ENCODE measurements at places on chromosomes 7 and 10.

DNA sequence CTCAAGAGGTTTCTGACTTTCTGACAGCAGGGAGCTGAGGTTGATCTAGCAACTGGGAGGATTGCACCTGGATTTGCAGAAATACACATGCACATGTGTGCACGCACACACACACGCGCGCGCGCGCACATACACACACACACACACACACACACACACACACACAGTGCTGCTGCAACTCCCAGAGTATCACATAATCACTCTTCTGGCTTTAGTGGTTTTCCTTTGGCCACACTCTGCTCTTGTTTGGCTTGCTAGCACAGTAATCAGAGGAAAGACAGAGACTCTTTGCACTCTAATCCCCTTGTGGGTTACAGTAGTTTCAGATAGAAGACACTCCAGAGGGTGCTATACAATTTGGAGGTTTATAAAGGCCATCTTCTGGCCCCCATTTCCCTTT, 705.0 kb downstream of the AUTS2 start:
- no peak for DNase-seq

GRCh38 chr10:96973809-96974747, 142.0 kb downstream of the LCOR start:
- no peak for DNase-seq

- DNase-seq = no peak
Measured at GRCh38 chr10:126867567-126868365, 37.5 kb upstream of the DOCK1 start.

- no peak for DNase-seq
Measured at GRCh38 chr7:156004265-156005201, 192.3 kb upstream of the SHH start.

DNA sequence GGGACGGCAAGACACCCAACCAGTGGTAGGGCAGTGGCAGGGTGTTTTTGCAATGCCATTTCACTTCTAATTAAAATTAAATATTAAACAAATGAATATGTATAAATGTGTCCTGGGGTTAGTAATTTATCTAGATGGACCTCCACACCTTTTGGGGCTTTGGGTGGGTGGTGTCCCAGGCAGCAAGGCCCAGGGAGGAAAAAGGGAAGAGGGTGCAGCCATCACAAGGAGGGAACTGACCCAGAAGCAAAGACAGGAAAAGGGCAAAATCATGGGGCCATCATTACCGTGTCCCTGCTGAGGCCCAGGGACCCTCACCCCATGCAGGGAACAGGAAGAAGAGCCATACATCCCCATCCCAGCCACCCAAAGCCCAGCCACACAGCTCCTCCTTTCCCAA, 204.6 kb downstream of the GRID1 start:
- no peak for DNase-seq

DNA sequence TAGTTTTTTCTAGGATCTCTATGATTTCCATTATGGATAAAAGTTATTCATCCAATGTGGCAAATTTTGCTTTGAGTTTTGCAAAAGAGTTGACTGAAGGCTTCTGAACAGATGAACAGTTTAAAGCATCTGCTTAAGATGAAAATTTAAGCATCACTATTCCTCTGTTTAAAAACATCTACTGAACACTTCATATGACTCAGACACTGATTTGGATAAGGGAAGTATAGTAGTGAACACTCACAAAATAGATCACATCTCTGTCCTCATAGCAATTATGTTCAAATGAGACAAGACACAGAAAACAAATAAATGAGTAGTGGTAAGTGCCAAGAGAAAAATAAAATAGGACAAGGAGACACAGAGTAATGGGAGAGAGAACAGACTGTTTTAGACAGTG, 157.3 kb downstream of the MBL2 start:
- DNase-seq = no peak

GRCh38 chr10:31759124-31759798, 169.4 kb downstream of the ARHGAP12 start:
- peak; percentile 27 for DNase-seq

DNA sequence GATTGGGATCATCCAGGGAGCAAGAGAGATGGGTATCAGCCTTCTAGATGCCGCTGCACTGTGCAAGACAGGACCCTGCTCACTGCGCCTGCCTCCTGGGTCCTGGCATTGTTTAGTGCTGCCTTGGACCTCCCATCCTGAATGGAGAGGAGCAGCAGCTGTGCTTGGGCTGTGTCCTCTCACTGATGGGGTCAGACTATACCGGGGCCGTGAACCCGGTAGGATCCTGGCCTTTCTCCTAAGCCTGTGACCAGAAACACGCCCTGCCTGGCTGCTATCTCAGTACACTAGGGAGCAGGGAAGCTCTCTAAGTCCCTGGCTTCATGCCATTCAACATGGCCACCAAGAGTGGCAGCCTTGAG, 309.4 kb upstream of the ZNF32 start:
- DNase-seq = no peak

- no peak for DNase-seq
Measured at GRCh38 chr7:80347173-80347572, 164.7 kb downstream of the GNAT3 start.

DNA sequence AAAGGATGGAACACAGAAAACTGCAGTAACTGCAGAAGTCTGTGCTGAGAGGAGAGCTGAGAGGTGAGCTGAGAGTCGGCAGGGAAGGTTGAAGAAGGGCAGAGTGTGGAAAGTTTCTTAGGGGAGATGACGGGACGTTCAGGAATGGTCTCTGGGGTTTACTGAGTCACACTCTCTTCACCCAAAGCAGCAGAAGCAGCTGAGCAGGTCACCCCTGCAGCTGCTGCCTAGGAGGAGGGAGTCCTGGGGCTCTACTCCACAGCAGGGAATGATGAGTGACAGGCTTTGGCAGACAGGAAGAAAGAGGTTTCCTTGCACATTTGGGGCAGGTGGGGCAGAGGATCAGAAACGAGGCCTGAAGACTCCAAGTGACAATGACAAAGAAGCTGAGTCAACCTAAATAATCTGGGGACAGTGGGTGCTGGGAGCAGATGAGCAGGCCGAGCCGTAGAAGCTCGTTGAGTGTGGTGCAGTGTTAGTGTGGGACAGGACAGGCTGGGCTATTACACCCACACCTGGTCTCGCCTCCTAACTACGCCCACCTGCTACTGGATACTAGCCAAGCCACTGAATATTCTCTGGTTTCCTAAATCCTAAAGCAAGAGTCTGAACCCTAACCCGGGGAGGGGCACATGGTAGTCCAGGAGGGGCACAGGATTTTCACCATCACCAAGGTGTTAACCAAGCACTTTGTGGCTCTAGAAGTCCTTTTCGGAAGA, 24.9 kb downstream of the BEND7 start:
- no peak for DNase-seq

DNA sequence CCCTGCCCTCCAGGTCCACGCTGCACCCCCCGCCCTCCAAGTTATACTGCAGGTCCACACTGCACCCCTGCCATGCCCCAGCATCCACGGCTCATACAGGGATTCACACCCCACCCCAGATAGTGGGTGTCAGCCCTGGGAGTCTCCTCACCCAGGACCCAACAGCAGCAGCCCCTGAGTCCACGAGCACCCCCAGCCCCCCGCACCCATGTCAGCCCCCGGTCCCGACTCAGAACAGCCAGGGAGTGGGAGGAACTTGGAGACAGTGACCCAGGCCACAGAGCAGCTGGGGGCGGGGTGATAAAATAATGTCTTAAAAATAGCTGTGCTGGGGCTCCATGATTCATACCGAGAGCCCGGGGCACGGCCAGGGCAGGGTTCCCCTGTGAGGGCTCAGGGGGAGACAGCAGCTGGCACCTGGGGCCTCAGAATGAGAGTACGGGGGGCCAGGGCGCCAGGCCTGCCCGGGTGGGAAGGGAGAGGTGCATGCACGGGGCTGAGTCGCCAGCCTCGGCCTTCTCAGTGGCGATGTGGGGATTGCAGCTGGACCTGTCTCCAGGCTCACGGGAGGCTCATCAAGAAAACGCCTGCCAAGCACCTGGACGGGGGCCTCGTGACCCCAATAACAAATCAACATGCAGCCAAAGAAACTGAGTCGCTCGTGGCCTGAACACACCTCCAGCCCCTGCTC, 29.8 kb downstream of the ADAP1 start:
- DNase-seq = no peak

GRCh38 chr7:80140388-80140787, 5.8 kb downstream of the GNAI1 start:
- no peak for DNase-seq

- DNase-seq = no peak
Measured at GRCh38 chr7:132837529-132837928, 244.4 kb downstream of the CHCHD3 start.

- DNase-seq = no peak
Measured at GRCh38 chr7:83001362-83002040, 161.2 kb downstream of the PCLO start.

DNA sequence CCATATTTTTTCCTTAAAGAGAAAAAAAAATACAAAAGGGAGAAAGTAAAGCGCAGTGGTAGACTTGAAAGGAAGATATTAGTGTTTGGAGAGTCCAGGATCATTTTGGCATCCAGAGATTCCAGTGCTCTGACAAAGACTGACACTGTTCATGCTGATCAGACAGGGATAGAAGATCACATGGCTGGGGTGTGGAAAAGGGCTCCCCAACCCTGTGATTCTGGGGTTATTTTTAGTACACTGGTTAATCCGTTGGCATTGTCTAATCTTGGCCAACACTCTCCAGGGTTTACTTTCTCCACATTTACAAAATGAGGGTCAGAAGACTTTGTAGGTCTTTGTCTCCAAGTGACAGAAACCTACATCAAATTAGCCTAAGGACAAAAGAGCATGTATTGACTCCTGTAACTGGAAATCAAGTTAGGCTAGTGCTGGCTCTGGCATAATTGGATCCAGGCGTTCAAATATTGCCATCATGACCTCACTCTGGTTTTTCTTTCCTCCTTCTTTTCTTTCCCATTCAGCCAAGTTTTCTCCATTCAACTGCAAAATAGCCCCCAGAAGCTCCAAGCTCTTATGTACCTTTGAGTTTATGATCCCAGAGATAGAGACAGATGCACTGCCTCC, 181.6 kb downstream of the PHTF2 start:
- DNase-seq = no peak

GRCh38 chr10:117007080-117007479, 2.1 kb upstream of the SHTN1 start:
- no peak for DNase-seq

DNA sequence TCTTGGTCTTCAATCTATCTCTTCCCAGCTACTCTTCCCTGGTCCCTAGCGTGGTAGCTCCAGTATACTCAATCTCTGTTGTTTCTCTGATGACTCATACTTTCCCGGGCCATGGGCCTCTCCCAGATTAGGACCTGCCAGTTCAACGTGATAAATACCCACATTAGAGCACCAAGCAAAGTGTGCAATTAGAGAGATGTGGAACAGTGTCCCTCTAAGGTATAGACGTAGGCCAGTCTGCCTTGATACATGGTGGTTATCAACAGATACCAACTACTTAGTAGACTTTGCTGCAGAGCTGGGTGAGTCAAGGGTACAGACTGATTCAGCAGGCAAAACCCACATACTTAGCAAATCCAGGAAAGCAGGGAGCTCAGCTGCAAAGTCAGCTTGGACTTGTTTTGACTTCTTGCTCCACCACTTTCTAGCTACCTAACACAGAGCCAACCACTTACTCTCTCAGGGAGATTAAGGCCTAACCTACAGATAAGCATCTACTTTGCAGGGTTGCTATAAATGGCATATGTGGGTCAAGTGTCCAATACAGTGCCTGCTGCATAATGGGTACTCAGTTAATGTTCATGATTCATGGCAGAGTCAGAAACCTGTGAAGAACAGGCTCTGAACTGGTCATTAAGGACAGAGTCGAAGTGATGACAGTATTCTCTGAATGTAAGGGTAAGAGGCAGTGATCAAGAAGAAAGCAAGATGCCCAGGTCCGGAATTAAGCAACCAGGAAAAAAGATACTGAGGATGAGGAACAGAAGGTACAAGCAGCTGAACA, 176.1 kb downstream of the CHN2 start:
- DNase-seq = no peak

GRCh38 chr10:113073549-113074189, 123.6 kb downstream of the TCF7L2 start:
- DNase-seq = no peak

GRCh38 chr10:124704428-124705380, 39.5 kb downstream of the FAM53B start:
- no peak for DNase-seq

- DNase-seq = no peak
Measured at GRCh38 chr10:132438091-132439024, 41.4 kb downstream of the PWWP2B start.

- no peak for DNase-seq
Measured at GRCh38 chr7:101581891-101582290, 47.2 kb downstream of the MYL10 start.

- no peak for DNase-seq
Measured at GRCh38 chr10:18675086-18675801, 16.0 kb downstream of the ARL5B start.

DNA sequence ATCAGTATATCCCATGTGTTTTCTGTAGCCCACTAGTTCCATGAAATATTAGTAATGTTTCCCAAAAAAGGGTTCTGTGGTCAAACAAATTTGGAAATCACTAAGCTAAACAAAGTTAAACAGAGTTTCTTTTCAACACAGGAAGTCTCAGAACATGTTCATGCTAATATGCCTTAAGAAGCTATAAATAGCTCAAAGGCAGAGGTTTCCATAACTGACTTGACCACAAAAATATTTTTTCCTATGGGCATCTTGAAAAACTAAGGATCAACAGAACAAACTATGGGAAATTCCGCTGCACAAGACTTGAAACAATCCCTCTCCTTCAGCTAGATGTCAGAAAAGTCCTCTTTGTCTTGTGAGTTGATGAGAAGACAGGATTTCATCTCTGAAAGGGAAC, 59.7 kb downstream of the SEM1 start:
- DNase-seq = no peak

GRCh38 chr7:21550076-21550475, 7.2 kb downstream of the DNAH11 start:
- DNase-seq = no peak

- no peak for DNase-seq
Measured at GRCh38 chr7:152537639-152538038, 101.8 kb upstream of the KMT2C start.

DNA sequence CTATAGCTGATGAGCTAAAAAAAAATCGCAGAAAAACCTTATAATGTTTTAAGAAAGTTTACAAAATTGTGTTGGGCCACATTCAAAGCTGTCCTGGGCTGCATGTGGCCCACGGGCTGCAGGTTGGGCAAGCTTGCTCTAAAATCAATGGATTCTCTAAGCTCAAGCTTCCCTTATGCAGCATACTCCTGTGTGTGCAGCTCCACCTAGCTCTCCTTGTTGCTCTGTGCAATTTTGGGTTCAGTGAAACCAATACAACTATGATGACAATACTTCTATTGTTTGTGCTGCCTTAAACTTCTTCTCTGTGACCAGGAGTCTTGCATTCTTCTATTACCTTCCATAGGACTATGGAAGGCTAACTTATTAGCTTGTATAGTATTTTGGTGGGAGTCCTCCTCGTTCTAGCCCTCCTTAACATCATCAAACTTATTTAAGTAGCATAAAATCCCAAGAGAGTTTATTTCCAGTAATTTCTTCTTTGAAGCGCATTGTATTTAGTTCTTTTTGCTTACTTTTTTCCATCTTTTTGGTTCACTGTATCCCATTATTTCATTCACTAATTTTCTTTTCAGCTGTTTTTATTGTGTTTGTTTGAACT, 170.9 kb upstream of the SMIM30 start:
- peak; percentile 59 for DNase-seq

- DNase-seq = no peak
Measured at GRCh38 chr10:114337510-114338462, 66.5 kb downstream of the AFAP1L2 start.

All from AML-193 (cell line).